Chondrocyte (in vitro differentiated cells): ENCODE measurements at places on chromosomes 3 and 15. TPM values are rescaled to one million over a fixed set of nuclear protein-coding genes. Genes with fewer than 3 reads are reported as not detected.

- peaks cover 6% of the 10 kb centered on the region for H3K36me3 ChIP-seq
- peaks cover 7% of the 10 kb centered on the region for H3K4me1 ChIP-seq
- no peak overlapping the region for H3K27ac ChIP-seq
- DNase-seq: no peak
- H3K27me3 ChIP-seq: peaks cover 68% of the 10 kb centered on the region
Measured at GRCh38 chr3:198112031-198112430, 152.0 kb downstream of the LMLN start.

- H3K4me3 ChIP-seq: no peak overlapping the region
- H3K36me3 ChIP-seq: no peaks in the 10 kb centered on the region
- no peaks in the 10 kb centered on the region for H3K4me1 ChIP-seq
- no peaks in the 10 kb centered on the region for H3K27me3 ChIP-seq
Measured at GRCh38 chr3:179302111-179302510, 20.7 kb upstream of the ZNF639 start.

GRCh38 chr3:61358364-61358763 lies 107.1 kb upstream of the FHIT start:
- H3K36me3 ChIP-seq: peaks cover 1% of the 10 kb centered on the region
- H3K27me3 ChIP-seq: peaks cover 15% of the 10 kb centered on the region

- H3K4me3 ChIP-seq: no peak overlapping the region
- H3K27ac ChIP-seq: no peak overlapping the region
- H3K4me1 ChIP-seq: peaks cover 54% of the 10 kb centered on the region
- H3K27me3 ChIP-seq: no peaks in the 10 kb centered on the region
- DNase-seq: no peak
Measured at GRCh38 chr15:101183226-101183930, 68.5 kb downstream of the CHSY1 start.

DNA sequence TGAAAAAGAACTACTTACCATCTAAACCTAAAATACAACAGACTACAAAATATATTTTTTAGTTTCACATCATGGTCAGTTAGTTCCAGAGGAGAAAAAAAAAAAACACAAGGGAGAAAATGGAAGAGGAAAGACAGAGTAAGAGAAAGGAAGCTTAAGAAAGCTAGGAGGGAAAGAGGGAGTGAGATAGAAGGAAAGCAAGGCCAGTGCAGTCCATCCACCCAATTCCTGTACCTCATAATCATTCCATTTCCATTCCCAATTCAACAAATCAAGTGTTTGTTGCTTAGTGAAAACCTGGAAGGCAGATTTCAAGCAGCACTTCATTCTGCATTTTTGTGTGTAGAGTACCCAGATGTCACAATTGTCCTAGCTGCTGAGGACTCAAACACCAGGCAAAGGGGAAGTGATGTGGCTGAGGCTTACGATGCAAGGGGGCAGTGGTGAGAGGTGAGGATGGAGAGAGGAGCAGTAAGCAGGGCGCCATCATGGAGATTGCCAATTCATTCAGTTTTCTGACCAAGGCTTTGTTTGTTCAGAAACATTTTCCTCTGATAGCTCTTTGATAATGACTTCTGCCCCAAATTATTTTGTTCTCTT lies 83.6 kb upstream of the GSK3B start:
- no peak for DNase-seq
- H3K27ac ChIP-seq: peak overlapping the region; percentile 92
- H3K4me3 ChIP-seq: peak overlapping the region; percentile 57
- H3K4me1 ChIP-seq: peaks cover 33% of the 10 kb centered on the region
- no peaks in the 10 kb centered on the region for H3K36me3 ChIP-seq

GRCh38 chr3:10421996-10422395 lies 83.4 kb downstream of the ATP2B2 start:
- H3K27ac ChIP-seq: no peak overlapping the region
- peaks cover 23% of the 10 kb centered on the region for H3K27me3 ChIP-seq
- no peaks in the 10 kb centered on the region for H3K36me3 ChIP-seq
- no peak for DNase-seq
- no peaks in the 10 kb centered on the region for H3K4me1 ChIP-seq

- H3K27me3 ChIP-seq: no peaks in the 10 kb centered on the region
- no peak for DNase-seq
- H3K27ac ChIP-seq: no peak overlapping the region
- peaks cover 6% of the 10 kb centered on the region for H3K4me1 ChIP-seq
- H3K36me3 ChIP-seq: peaks cover 18% of the 10 kb centered on the region
Measured at GRCh38 chr15:43483297-43484128, 9.4 kb downstream of the TP53BP1 start.

DNA sequence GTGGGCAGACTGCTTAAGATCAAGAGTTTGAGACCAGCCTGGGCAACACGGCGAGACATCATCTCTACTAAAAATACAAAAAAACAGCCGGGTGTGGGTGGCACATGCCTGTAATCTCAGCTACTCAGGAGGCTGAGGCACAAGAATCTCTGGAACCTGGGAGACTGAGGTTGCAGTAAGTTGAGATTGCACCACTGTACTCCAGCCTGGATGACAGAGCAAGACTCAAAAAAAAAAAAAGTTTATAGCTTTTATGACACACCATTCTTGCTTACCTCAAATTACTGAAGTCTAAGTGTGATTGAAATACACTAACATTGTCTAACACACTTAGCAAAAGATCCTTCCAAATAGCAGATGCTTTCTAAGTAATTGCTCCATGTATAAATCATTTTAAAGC lies 207.6 kb downstream of the STAG1 start:
- no peak overlapping the region for H3K27ac ChIP-seq
- H3K4me1 ChIP-seq: peaks cover 9% of the 10 kb centered on the region
- no peak overlapping the region for H3K4me3 ChIP-seq
- DNase-seq: no peak

The ZPLD1 gene
- not detected in 3 replicates for total RNA-seq
